ENCODE measurements at places on chromosomes 4 and X. TPM values are rescaled to one million over a fixed set of nuclear protein-coding genes. Genes with fewer than 3 reads are reported as not detected.

Gene TMEM255A
- not detected for total RNA-seq

Gene C4orf54
- not detected for total RNA-seq

Gene IQSEC2
- total RNA-seq = 0.46 TPM

Gene PAK3
- 0.86 TPM for total RNA-seq

Gene KLHL15
- 9.4 TPM for total RNA-seq

Gene TLR2
- 84.2 TPM for total RNA-seq

Gene GAB3
- 4.9 TPM for total RNA-seq

Gene RAB33A
- total RNA-seq = 11.9 TPM

Gene FRG2
- total RNA-seq = not detected

Gene RBM47
- 2.6 TPM for total RNA-seq

Gene GLRA3
- not detected for total RNA-seq

GRCh38 chrX:113390531-113390930, 549.9 kb upstream of the AMOT start:
- no peak for DNase-seq

GRCh38 chr4:119113033-119113655, 22.5 kb upstream of the MYOZ2 start:
- DNase-seq = no peak

DNA sequence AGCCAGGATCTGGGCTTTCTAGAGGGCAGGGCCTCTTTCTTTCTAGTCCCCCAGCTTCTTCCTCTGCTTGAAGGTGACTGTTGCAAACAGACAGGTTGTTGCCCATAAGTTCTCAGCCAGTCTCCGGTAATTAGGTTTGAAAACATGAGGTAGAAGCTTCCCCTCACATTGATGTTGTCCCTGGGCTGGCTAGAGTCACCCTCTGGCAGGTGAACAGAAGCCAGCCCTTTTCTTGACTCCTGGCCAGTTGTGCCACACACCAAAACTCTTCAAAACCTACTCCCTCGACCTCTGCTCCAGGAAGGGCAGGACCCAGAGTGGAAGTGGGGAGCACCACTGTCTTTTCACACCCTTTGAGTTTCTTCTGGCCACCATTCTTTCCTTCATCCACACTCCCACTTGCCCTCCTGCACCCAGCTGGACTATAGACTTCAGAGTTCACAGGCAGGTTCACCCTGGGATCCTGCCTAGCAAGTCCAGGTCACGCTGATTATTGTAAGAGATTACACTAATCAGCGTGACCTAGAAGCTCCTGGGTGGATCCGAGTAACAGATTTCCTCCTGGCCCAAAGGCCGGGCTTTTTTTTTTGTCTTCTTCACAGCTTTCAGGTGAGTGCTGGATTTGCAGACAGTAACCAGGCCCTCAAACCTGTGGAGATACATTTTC, 37.4 kb upstream of the ARHGAP6 start:
- no peak for DNase-seq

DNA sequence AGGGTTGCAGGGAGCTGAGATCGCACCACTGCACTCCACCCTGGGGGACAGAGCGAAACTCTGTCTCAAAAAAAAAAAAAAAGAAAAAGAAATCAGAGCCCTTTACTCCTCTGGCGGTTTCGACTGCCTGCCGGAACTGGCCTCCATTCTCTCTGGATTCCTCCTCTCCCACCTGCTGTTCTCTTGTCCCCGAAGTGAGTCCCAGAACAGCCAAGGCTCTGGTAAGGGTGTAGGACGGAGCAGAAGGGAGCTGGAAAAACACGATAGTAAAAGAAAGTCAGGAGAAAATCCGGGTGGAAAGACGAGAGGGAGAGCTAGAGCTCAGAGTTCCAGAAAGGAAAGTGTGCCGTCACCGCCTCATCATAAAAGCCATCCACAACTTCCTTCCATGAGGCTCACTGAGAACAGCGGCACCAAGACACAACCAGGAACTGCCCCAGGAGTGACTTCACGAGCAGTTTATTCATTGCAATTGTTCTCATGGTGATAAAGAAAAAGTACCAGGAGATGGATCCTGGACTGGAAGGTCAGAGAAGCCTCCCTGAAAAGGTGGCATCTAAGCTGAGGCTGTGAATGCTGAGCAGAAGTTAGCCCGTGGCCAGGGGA, 12.3 kb downstream of the TLR3 start:
- no peak for DNase-seq

GRCh38 chr4:150906987-150907633, 108.0 kb downstream of the LRBA start:
- DNase-seq = no peak

DNA sequence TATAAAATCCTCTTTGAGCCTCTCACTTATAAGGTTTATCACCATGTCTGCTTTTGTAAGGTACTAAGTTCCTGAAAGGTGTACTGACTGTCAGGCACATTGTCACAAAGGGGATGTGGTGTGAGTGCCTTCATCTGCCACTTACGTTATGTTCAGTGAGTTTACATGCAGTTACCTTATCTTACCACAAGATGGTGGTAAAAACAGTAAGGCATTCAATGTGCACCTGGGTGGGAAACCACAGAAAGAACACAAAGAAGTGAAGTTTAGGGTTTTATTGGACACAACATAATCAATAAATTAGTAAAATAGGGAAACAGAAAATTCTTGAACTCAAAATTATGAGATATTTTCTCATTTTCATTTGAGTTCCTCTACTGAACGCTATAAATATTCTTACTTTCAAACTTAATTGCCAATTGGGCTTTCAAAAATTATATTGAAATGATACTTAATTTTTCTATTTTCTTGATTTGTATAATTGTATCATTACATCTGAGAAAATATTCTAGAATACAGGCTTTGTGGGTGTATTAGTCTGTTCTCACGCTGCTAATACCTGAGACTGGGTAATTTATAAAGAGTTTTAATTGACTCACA, 650.8 kb downstream of the PCDH7 start:
- no peak for DNase-seq

DNA sequence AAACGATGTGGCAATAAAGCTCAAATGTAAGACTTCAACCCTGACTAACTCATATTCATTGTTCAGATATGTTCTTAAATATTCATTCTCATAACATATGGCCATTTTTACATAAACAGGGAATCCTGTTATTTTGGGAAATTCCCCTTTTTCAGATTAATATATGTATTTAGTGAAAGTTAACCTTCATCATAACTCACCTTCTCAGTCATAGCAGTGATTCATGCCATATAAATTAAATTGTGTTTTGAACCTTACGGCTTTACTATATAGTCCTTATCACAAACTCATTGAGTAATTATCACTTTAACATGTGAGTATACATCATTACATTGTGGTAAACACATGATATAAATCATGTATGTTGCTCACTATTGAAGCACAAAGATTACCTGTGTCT, 392.5 kb upstream of the TRAM1L1 start:
- no peak for DNase-seq

GRCh38 chr4:52748432-52748831, 2.8 kb downstream of the ERVMER34-1 start:
- no peak for DNase-seq

- DNase-seq = no peak
These were observed 13.3 kb downstream of the NCAPG start for GRCh38 chr4:17823871-17824669.

GRCh38 chrX:25156323-25156722, 140.6 kb upstream of the ARX start:
- DNase-seq = no peak

DNA sequence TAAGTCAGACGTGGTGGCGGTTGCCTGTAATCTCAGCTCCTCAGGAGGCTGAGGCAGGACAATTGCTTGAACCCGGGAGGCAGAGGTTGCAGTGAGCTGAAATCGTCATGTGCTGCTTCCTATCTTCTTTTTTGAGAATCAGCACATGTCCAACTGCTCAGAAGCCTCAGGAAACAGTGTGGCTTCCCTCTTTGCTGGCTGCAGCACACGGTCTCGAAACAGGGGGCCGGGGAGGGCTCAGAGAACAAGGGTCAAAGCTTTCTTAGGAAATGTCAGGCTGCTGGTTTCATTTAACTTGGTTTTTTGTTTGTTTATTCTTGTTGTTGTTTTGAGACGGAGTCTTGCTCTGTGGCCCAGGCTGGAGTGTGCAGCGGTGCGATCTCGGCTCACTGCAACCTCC, 31.3 kb downstream of the CRLF2 start:
- DNase-seq = no peak

DNA sequence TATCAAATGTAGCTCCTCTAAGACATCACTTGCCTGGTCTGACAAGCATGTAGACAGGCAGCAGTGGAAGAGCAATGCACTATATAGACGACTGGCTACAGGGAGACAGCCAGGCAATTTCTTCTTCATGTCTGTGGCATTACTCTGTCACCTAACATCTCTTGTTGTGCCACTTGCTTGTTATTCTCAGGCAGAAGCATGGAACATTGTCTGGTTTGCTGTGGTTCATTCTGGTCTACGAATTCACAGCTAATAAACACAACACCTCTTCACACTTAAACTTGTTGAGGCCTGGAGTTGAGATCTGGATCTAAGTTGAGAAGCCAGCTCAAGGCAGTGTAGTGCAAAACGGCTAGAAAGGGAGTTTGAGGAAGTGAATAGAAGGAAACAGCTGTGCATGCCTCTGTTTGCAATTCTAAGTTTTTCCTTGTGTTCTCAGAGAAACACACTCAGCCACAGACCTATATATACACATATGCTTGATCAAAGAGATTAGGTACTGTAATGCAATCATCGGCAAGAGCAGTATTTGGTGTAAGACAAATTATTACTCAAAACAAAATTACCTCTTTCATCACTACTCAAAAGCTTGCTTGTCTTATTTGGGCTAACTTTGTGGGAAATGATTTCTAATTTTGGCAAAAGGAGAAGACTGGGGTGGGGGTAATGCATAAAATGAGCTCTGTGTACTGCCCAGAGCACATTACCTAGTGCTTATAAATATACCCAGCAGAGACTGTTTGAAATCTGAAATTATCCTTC, 243.8 kb downstream of the PPP3CA start:
- no peak for DNase-seq

GRCh38 chr4:114601304-114602052, 2.9 kb downstream of the UGT8 start:
- DNase-seq = no peak

DNA sequence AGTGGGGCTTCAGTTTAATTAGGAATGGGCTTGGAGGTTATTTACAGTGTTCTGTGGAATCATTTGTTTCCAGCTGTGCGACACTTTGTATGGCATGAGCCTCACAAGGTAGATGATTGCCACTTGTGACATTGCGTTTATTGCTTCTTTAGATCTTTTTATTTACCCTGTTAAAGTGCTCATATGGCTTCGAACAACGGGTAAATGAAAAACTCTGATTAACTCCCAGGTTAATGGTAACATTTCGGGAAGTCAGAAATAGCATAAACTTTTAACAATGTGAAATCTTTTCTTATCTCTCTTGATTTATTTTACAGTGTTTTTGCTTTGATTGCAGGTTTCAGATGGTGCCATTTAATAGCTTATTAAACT, 494.3 kb downstream of the IDS start:
- no peak for DNase-seq

DNA sequence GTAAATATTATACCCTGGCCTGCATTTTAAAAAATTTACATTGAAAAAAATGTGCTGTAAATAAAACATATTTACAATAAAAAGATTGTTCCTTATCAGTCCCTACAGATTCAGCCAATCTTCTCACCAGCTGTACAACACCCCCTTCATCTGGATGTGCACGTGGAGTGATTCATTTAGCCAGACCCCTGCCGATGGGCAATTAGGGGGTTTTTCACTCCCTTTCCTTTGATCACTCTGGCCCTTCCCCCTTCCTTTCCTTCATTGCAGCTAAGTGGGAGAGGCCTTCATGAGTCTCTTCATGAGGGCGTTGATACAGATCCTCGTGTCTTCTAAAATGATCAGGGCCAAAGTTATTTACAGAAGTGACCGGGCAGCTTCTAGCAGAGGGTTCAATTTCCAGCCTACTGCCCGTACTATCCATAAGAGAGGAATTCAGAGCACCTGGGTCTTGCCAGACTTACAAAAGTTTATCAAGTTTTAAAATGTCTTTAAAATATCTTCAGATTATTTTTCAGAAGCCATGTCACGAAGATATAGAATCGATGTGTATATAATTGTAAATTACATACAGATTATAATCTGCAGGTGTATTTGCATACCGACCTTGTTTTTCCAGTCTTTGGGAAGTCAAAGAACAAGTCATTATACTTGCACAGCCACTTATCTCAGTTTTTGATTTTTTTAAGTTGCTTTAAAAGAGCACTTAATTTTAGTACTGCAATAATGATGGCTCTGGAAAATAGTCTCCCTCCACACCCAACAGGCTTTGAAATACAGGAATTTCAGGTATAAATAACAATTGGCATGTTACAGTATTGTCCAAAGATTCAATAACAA, 21.4 kb upstream of the RASL11B start:
- no peak for DNase-seq

- DNase-seq = no peak
These were observed 1209.6 kb downstream of the PCDH7 start for GRCh38 chr4:31929676-31930345.

GRCh38 chr4:153265306-153266047, 61.2 kb downstream of the TRIM2 start:
- DNase-seq = no peak

- DNase-seq = no peak
These were observed 211.9 kb upstream of the EOLA2 start for GRCh38 chrX:150150076-150150779.

GRCh38 chr4:176443117-176443516, 123.4 kb downstream of the SPCS3 start:
- DNase-seq = no peak

DNA sequence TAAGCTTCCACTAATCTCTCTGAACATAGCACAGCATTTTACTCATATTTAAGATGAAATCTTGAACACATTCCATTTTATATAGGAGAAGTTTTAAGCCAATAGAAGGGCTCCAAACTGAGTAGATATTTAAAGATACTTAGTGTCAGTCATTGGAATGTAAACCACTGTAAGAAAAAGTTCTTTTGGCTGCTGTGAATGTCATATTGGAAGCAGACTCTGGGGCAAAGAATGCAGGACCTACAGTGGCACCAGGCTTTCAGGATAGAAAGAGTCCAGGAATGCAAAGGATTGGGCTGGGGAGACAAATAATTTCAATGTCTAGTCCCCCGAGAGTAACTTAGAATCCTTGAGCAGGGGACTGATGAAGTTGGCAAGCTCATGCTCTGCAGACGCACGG, 1047.7 kb downstream of the STIM2 start:
- DNase-seq = no peak

DNA sequence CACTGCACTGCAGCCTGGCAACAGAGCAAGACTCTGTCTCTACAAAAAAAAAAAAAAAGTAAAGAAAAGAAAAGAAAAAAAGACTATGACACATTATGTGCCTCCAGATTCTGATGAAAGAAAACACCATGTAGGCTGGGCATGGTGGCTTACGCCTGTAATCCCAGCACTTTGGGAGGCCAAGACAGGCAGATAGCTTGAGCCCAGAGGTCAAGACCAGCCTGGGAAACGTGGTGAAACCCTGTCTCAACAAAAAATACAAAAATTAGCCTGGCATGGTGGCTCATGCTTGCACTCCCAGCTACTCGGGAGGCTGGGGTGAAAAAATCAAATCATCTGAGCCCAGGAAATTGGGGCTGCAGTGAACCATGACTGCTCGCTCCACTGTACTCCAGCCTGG, 19.4 kb downstream of the THOC2 start:
- DNase-seq = no peak

- DNase-seq = no peak
These were observed 87.3 kb downstream of the SCD5 start for GRCh38 chr4:82711158-82711785.

GRCh38 chr4:96626023-96626422, 786.1 kb downstream of the PDHA2 start:
- no peak for DNase-seq

- DNase-seq = no peak
These were observed 13.8 kb upstream of the FGFBP2 start for GRCh38 chr4:15976456-15977447.

All from naive thymus-derived CD4-positive, alpha-beta T cell (primary cell).